Calu3 (cell line): ENCODE measurements at places on chromosomes 6 and 20. TPM values are rescaled to one million over a fixed set of nuclear protein-coding genes. Genes with fewer than 3 reads are reported as not detected.
A peak's percentile ranks its signal among the peaks of the same experiment; 100 is the strongest.

- no peak for DNase-seq
Observed at GRCh38 chr6:7218406-7218988, 94.5 kb downstream of the SSR1 start.

DNA sequence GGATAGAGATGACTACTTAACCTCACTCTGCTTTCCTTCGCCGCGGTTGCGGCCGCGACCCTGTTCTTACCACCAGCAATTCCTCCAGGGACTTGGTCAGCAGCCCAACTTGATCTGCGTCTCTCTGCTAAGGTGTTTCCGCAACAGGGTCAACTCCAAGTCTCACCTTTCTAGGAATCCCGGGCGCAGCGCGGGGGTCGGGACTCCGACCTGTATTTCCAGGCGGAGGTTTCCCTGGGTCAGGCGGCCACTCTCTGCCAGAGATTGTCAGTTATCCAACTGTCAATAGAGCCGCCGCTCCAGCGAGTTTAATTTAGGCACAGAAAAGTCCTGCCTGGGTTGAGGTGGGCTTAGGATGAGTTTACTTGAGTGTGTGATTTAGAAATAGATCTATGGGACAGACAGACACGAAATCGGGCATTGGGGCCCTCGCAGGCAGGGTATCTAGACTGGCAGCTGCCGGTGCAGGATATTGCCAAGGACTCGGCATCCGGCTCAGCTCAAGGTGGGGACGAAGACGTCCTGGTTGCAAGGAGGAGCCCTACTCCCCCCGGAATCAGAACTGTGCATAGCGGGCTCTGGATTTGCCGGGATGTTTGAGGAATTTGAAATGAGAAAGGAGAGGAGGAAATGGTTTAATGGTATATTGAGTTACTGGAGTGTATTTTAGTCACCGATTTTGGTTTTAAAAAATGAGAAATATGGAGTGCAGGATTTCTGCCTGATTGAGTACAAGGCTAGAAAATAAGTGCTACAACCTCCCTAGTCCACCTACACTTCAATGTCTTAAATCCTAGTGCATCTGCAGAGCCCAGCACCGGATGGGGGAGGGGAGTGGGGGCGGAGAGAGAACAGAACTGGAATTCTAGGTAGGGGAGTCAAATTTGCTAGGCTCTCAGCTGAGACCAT lies 23.7 kb downstream of the POM121L2 start:
- DNase-seq, result no peak

GRCh38 chr6:32096087-32096393 lies 13.1 kb downstream of the TNXB start:
- DNase-seq, result no peak

DNA sequence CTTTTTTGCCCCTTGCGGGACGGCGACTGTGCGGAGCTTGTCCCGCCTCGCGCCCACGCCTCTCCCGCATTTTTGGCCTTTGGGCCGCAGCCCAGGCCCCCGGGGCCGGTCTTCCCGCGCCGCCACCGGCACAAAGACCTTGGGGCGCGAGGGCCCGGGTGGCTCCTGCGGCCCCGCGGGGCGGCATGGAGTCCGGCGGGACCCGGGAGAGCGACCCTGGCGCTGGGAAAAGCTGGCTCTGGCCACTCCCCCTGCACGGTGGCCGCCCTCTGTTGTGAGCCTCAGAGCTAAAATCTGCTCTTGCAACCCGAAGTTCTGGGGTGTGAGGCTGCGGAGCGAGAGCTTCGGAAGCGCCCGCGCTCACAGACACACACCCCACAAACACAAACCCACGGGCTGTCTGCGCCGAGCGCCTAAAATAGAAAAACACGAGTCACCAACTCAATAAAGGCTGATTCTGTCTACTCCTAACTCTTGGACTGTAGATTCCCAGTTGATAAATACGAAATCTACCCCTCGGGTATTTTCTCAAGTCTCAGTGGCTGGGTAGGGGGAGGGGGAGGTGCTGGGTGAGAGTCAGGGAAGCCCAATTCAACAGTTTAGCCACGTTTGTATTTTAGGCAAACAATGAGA lies 496 bp upstream of the BEND3 start:
- peak; percentile 77 for DNase-seq

- DNase-seq, result no peak
Observed at GRCh38 chr6:112951829-112952228, 604.7 kb downstream of the RFPL4B start.

- no peak for DNase-seq
Observed at GRCh38 chr6:141874930-141875602, 257.7 kb upstream of the GJE1 start.

DNA sequence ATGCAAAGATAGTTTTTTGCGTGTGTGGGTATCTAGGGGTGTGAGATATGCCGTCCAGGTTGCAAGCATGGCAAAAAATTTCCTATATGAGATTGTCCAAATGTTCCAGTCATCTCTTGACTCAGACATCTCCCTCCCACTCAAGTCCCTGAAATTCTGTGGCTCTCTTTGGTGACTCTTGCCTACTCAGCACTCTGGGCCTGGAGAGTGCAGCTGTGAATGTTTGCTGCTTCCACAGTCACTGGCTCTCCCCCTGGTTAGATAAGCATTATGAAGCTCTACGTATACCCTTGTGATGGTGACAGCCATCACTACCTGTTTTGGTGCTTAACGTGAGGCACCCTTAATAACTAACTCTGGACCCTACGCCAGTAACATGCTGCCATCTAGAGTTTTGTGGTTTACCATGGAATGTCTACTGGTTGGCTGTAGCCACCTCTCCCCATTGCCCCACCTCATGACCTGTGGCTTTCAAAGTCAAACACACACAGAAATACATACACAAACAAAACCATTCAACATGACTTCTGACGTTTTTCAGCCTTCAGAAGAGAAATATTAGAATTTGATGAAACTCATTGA lies 621.9 kb upstream of the CITED2 start:
- peak; percentile 43 for DNase-seq

HSPA1A gene
- 1,238 and 1,263 TPM in 2 replicates for total RNA-seq

SUPT3H gene
- 7.0 and 10.3 TPM in 2 replicates for total RNA-seq

LTA gene
- total RNA-seq, result not detected in 2 replicates

CDH22 gene
- total RNA-seq, result not detected in 2 replicates

GGTLC1 gene
- total RNA-seq, result not detected in 2 replicates
